T-helper 9 cell (primary cell): ENCODE measurements at places on chromosomes 12 and 14.

DNA sequence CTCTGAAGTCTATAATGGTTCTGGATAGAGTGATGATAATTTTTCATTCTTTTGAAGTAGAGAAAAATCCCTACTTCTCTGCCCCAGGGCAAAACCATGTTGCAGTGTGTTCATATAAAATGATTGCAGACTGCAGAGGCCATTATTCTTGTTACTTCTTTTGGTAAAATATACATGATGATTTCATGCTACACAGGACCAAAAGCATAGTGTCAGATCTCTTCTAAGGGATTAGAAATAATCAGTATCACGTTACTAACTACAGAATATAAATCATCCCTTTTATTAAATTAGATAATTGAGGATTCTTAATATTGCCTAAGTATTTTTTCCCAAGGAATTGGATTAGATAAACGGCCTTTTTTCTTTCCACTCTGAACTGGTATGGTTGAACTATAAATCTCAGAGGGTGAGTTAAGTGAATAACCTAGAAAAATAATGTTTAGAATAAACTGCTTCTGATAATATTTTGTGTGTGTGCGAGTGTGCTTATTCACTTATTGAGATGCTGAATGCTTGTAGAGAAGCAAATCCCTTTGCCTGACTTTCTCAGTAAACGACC, 156.2 kb downstream of the EFCAB11 start:
- DNase-seq: no peak

GRCh38 chr12:100632445-100632892, 59.0 kb downstream of the GAS2L3 start:
- DNase-seq: no peak

DNA sequence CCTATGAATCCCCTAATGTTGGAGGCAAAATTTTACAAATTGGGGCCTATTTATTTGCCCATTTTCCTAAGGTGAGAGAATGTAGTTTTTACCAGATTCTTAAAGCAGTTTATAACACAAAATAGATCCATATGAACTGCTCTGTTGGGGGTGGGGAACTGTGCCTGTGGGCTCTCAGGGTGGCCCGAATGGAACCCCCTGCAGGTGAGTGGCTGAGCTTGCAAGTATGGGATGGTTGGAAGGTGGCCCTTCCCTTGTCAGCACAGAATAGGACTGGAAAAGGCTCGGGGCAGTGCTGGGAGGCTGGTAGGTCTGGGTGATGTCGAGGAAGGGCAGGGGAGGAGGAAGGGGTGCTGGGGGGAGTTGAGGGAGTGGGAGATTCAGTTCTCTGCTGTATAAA, 4.9 kb downstream of the VSX2 start:
- no peak for DNase-seq

- DNase-seq: no peak
These were observed 47.4 kb upstream of the DYRK2 start for GRCh38 chr12:67601126-67601525.

GRCh38 chr14:95796788-95797187, 79.8 kb upstream of the TUNAR start:
- DNase-seq: no peak

DNA sequence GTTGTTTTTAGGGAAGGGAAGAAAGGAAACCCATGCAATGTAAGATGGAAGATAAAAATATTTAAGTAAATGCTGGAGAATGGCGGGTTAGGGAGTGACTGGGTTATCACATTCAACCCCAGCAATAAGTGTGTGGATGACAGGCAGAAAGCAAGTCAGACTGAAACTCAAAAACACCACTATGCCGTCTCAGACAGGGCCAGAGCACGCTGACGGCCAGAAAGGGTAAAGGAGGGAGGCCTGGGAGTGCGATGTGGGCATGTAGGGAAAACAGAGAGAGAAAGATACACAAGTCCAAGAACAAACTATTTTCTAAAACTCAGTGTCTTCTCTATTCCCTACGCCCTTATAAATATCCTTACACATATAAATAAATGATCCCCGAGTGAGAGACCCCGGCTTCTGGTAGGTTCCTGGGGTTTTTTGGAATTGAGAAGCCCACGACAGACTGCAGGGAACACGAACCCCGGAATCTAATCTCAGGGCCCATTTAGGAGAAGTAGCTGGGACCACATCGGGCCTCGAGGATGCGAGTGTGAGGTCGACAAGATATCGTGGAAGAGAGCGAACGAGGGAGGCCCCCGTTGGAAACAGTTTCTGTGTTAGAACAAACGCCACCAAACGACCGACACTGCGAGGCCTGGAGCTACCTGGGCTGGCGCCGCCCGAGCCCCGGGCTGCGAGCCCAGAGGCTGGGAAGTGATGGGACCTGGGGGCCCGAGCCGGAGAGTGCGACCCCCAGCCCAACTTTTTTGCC, 735 bp upstream of the OTX2 start:
- no peak for DNase-seq
